ENCODE measurements at places on chromosomes 3 and 15.

GRCh38 chr3:58728723-58729122 is 62.1 kb upstream of the FAM3D start:
- DNase-seq = no peak

DNA sequence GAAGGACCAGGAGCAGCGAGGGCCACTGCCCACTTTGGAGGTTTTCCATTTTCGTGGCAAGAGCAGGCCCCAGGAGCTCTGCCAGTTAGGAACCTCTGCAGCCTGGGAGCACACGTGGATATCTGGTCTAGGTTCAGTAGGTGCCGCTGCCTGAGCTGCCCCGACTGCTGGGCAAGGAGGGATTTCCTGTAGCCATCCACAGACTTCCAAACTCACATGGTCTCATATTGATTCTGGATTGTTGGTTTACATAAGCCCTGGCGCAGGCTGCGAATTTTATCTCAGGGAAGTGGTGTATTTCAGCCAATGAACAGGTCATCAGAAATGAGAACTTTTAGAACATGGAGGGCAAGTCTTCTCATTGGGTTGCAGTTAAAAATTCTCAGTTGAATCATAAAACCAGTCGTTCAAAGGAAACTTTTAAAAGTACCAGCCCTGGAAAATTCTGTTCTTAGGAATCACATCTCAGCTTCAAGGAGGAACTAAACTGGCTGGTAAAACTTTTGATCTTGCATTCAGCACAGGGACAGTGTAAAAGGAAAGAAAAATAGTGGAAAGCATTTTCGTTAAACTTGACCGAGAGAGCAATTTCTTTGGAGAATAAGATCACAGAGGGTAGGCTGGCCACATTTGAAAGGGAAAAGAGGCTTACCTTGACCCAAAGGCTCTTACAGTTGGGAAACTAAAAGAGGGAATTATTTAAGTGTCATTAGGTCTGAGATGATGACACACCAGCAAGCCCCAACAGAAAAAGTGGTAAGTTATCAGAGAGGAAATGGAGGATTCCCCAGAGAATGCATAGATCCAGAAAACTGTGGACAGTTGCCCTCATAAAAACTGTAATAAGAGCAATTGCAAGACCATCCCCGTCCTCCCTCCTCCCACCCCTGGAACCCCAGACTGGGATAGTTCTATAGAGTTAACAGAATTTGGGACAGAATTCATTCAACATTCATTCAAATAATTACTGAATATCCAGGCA is 6.4 kb upstream of the RTP3 start:
- DNase-seq = no peak

GRCh38 chr3:132615881-132616280 is 18.8 kb downstream of the ACKR4 start:
- DNase-seq = no peak

- DNase-seq = no peak
Observed at GRCh38 chr3:115825046-115825445, 201.7 kb downstream of the GAP43 start.

GRCh38 chr3:188255190-188255589 is 101.2 kb downstream of the LPP start:
- no peak for DNase-seq

DNA sequence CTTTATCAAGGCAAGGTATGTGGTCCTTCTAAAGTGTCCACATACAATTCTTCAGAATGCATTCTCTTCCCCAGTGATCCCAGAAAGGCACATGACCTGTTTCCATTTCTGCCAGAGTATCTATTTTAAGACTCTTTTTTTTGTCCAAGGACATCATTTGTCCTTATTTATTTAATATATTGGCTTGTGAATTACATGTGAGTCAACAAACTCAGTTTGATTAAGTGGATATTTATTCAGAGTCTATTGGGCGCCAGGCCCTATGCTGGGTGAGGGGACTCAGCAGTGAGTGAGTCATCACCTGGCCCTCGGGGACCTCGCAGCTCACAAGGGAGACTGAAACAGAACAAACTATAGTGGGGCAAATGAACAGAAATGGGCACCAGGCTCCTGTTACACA is 136.8 kb downstream of the SNRK start:
- no peak for DNase-seq

DNA sequence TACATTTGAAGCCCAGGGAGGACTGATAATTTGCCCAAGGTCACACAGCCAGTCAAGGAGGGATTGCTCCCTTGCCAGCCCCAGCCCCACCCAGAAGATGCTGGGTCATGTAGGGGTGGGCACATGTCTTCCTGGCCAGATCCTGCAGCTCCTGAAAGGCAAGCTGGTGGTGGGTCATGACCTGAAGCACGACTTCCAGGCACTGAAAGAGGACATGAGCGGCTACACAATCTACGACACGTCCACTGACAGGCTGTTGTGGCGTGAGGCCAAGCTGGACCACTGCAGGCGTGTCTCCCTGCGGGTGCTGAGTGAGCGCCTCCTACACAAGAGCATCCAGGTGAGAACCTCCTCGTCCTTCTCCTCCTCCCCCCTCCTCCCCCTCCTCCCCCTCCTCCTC is 13.2 kb downstream of the ISG20 start:
- DNase-seq = no peak
